ENCODE measurements at places on chromosomes 4 and X.
A peak's percentile ranks its signal among the peaks of the same experiment; 100 is the strongest.

DNA sequence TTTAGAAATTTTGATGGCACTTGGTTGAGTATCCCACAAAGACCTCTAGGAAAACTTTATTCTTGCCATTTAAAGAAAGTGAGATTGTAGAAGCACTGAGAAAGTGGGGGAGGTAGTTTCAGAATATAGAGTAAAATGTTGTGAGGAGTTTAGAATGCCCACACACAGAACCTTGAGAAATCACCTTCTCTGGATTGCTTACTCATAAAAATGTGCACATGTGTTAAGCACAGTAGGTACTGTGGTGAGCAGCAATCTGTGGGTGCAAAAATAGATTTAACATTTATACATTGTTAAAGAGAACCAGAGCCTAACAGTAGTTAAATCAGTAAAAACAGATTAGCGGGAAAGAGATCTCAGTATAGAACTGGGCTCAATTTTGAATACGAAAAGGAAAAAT lies 201.2 kb upstream of the NWD2 start:
- no peak for DNase-seq

- DNase-seq = peak; percentile 20
Observed at GRCh38 chr4:151202851-151203455, 74.0 kb upstream of the PRSS48 start.

- DNase-seq = no peak
Observed at GRCh38 chrX:64204252-64204651, 1.3 kb downstream of the AMER1 start.

DNA sequence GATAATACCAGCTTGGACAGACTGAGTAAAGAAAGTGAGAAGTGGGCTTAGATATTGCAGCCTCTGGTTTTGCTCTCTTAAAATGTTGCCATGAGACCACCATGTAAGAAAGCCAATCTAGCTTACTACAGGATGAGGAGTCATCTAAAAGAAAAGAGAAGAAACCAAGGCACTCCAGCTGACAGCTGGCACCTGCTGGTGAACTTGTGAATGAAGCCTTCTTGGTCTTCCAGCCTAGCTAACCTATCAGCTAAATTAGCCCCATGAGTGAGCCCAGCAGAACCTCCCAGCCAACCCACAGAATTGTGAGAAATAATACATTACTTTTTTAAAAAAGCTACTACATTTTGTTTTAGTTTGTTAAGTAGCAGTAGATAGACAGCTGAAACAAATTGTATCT lies 154.5 kb upstream of the QRFPR start:
- no peak for DNase-seq

DNA sequence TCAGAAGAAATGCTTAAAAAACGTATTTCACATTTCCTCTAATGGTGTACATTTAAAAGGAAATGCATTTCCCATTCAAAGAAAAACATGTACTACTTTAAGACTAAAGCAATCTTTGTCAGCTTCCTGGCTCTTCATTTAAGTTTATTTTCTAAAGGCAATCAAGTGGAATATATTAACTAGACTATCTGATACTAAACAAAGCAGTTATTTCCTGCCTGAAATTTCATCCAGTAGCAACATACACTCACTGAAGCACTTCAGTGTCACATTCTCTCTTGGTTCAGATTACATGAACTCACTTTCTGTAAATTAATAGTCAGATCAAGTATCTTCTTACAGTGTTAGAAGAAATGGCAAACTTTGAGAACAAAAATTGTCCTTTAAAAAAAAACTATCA lies 42.5 kb downstream of the LRBA start:
- DNase-seq = peak; percentile 47

DNA sequence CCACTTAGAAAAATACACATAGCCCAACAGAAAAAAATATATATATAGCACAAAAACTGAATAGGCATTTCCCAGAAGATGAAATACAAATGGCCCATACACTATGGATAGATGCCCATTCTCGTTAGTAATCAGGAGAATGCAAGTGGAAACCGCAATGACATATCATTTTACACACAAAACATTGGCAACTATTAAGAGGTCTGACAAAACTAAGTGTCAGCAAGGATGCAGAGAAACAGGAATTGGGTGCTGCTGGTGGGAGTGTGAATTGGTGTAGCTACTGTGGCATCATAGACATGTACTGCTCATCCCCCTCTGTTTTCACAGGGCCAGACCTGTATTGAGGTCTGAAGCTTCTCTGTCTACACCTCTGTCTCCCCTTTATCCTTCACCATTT lies 320.0 kb downstream of the IDS start:
- no peak for DNase-seq

DNA sequence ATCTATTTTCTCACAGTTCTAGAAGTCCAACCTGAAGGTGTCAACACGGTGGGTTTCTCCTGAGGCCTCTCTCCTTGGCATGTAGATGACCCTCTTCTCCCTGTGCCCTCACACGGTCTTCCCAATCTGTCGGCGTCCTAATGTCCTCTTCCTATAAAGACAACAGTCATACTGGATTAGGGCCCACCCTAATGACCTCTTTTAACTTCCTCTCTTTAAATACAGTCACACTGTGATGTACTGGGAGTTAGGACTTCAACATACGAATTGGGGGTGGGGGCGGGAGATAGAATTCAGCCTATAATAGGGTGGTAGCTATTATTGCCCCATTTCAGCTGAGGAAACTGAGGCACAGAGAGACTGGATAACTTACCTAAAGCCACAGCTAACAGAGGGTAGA lies 70.2 kb downstream of the SMIM20 start:
- DNase-seq = no peak

All from kidney glomerular epithelial cell (primary cell).